ENCODE measurements at places on chromosomes 5 and 9.

DNA sequence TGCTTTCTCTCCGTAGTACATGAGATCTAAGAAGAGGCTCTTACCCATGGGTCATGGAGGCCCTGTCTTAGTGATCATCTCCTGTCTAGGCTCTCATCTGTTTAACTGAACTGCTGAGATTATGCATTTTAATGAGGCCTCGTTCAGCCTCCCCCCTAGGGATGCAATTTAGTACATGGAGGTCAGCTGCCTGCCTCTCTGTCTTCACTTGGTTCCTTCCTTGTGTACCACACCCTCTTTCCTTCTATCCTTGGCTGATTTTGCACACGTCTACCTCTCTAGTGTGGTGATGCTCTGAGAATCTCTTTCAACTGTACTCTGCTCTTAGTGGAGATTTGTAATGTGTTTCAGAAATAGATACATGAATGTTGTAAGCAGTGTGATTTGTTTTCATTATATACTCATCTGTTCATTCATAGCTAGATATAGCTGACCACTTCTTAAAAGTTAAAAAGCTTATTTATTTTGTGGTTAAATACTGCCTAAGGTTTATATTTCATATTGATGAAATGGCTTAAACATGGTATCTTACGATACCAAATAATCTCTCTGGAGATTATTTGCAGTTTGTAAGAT is 3.5 kb upstream of the ACTBL2 start:
- H3K27me3 ChIP-seq = no peaks in the 10 kb centered on the region
- no peak overlapping the region for H3K27ac ChIP-seq
- no peak overlapping the region for H3K4me3 ChIP-seq
- H3K4me1 ChIP-seq = peaks cover 4% of the 10 kb centered on the region

GRCh38 chr9:32430720-32431119 is 46.3 kb downstream of the ACO1 start:
- no peaks in the 10 kb centered on the region for H3K27me3 ChIP-seq
- DNase-seq = no peak
- no peak overlapping the region for H3K27ac ChIP-seq

- H3K36me3 ChIP-seq = peaks cover 8% of the 10 kb centered on the region
- DNase-seq = peak; percentile 84
- H3K4me1 ChIP-seq = peaks cover 45% of the 10 kb centered on the region
- peak within 1 kb of the TSS; percentile 85 for H3K4me3 ChIP-seq
Observed at GRCh38 chr5:178113141-178113787, at the start of gene N4BP3. Gene N4BP3, plus strand, starts transcription at chr5:178113532. Its CDS starts 6,052 bp downstream, at chr5:178119584.

GRCh38 chr5:33840927-33841547 is 50.8 kb downstream of the ADAMTS12 start:
- no peaks in the 10 kb centered on the region for H3K27me3 ChIP-seq
- peak; percentile 43 for DNase-seq
- H3K4me3 ChIP-seq = no peak overlapping the region
- H3K27ac ChIP-seq = peak overlapping the region; percentile 64
- peaks cover 3% of the 10 kb centered on the region for H3K36me3 ChIP-seq

GRCh38 chr5:64807520-64807919 is 38.8 kb downstream of the CWC27 start:
- no peak for DNase-seq
- no peak overlapping the region for H3K27ac ChIP-seq
- H3K27me3 ChIP-seq = no peaks in the 10 kb centered on the region
- H3K4me1 ChIP-seq = no peaks in the 10 kb centered on the region

DNA sequence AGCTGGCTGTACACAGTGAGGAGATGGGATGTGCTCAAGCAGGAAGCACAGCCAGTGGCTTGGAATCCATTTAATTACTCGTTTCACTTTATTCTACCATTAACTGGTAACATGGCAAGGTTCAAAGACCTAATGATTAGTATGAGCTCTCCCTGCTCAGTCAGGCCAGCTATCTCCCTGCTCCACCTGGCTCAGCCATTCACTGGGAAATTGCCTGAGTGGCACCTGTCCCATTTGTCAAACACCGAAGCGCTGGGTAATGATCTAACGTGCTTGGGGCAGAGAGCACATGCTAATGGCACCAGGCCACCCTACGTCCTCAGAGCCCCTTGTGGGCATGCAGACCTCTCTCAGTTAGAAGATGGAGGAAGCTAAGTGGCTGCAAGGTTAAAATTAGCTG is 162.2 kb downstream of the TTLL11 start:
- no peaks in the 10 kb centered on the region for H3K36me3 ChIP-seq
- no peaks in the 10 kb centered on the region for H3K4me1 ChIP-seq
- no peak overlapping the region for H3K27ac ChIP-seq
- no peak for DNase-seq

- H3K4me1 ChIP-seq = peaks cover 30% of the 10 kb centered on the region
- H3K27me3 ChIP-seq = no peaks in the 10 kb centered on the region
- no peak overlapping the region for H3K4me3 ChIP-seq
- H3K36me3 ChIP-seq = peaks cover 3% of the 10 kb centered on the region
Observed at GRCh38 chr9:92747459-92748232, 17.0 kb downstream of the BICD2 start.

DNA sequence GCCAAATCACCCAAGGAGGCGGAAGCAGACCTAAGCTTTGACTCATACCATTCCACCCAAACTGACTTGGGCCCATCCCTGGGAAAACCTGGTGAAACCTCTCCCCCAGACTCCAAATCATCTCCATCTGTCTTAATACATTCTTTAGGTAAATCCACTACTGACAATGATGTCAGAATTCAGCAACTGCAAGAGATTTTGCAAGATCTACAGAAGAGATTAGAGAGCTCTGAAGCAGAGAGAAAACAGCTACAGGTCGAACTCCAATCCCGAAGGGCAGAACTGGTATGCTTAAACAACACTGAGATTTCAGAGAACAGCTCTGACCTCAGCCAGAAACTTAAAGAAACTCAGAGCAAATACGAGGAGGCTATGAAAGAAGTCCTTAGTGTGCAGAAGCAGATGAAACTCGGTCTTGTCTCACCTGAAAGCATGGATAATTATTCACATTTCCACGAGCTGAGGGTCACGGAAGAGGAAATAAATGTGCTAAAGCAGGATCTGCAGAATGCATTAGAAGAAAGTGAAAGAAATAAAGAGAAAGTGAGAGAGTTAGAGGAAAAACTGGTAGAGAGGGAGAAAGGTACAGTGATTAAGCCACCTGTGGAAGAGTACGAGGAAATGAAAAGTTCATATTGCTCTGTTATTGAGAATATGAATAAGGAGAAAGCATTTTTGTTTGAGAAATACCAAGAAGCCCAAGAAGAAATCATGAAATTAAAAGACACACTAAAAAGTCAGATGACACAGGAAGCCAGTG is 15.8 kb upstream of the TTC23L start:
- H3K4me3 ChIP-seq = no peak overlapping the region
- no peaks in the 10 kb centered on the region for H3K36me3 ChIP-seq
- DNase-seq = no peak
- no peaks in the 10 kb centered on the region for H3K27me3 ChIP-seq

DNA sequence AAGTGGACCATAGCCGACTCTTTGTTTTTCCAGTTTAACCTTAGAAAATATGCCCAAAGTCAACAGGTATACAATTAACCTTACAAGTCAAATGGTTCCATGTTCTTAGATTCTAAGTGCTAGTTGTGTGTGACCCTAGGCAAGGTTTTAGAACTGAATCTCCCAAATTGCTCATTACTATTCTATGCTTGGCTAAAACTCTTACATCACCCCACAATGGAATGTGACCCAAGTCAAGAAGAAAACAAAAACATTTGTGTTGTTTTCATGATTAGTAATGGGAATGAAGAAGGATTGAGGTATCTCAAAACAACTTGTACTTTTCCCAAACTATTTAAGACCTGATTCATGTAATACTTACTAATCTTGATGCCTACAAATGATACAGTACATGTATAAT is 159.2 kb downstream of the ARRDC3 start:
- peaks cover 14% of the 10 kb centered on the region for H3K27me3 ChIP-seq
- H3K4me3 ChIP-seq = no peak overlapping the region
- no peaks in the 10 kb centered on the region for H3K4me1 ChIP-seq
- no peaks in the 10 kb centered on the region for H3K36me3 ChIP-seq

- H3K4me1 ChIP-seq = no peaks in the 10 kb centered on the region
- H3K27ac ChIP-seq = no peak overlapping the region
- no peak overlapping the region for H3K4me3 ChIP-seq
- H3K27me3 ChIP-seq = peaks cover 4% of the 10 kb centered on the region
Observed at GRCh38 chr5:115583474-115583873, 18.8 kb downstream of the TICAM2 start.

DNA sequence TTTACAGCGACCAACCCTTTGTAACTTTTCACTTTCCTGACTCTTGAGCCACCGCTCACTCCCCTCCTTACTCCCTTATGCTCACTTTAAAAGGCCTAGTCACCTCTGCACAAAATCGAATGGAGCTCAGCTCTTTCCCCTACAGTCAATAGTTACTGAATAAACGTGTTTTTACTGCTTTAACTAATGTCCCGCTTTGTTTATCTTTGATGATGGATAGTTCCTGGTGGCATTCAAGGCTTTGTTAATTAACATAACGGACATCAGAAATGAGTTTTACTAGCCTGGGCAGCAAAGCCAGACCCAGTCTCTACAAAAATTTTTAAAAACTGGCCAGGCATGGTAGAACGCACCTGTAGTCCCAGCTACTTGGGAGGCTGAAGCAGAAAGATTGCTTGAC is 5.0 kb downstream of the SERINC5 start:
- no peak overlapping the region for H3K4me3 ChIP-seq
- H3K36me3 ChIP-seq = peaks cover 66% of the 10 kb centered on the region
- no peaks in the 10 kb centered on the region for H3K27me3 ChIP-seq
- H3K4me1 ChIP-seq = peaks cover 79% of the 10 kb centered on the region
- no peak overlapping the region for H3K27ac ChIP-seq
- no peak for DNase-seq

DNA sequence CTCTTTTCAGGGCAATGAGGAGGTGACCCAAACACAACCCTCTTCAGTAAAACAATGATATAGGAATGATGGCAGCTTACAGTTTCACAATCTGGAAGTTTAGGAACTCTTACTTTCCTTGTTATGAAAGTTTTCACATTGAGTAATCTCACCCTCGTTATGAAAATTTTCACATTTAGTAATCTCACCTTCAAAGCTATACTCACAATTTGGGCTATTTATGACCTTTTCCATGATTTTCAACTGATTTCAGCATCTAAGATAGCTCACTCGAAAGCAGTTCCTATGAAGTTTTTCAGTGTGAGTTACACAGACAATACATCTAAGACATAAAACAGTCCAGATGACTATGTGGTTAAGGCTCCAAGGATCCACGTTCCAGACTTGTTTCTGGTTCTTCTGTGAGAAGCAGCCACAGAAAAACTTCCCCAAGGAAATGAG is 57.1 kb downstream of the FOXD1 start:
- H3K36me3 ChIP-seq = peaks cover 6% of the 10 kb centered on the region
- H3K27ac ChIP-seq = no peak overlapping the region
- no peak for DNase-seq
- peaks cover 51% of the 10 kb centered on the region for H3K27me3 ChIP-seq

DNA sequence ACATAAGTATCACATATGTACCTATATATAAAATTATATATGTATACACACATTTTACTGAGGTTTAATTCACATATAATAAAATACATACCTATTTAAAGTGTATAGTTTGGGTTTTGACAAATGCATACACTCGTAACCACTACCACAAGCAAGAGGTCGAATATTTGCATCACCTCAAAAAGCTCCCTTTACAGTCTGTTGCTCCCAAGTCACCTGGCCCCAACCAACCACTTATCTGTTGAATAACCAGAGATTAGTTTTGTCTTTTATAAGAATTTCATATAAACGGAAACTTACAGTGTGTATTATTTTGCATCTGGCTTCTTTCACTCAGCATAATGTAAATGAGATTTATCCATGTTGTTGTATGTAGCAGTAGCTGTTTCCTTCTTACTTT is 218.9 kb downstream of the MAT2B start:
- H3K4me3 ChIP-seq = no peak overlapping the region
- H3K27ac ChIP-seq = no peak overlapping the region
- no peaks in the 10 kb centered on the region for H3K36me3 ChIP-seq
- H3K4me1 ChIP-seq = no peaks in the 10 kb centered on the region
- DNase-seq = no peak

DNA sequence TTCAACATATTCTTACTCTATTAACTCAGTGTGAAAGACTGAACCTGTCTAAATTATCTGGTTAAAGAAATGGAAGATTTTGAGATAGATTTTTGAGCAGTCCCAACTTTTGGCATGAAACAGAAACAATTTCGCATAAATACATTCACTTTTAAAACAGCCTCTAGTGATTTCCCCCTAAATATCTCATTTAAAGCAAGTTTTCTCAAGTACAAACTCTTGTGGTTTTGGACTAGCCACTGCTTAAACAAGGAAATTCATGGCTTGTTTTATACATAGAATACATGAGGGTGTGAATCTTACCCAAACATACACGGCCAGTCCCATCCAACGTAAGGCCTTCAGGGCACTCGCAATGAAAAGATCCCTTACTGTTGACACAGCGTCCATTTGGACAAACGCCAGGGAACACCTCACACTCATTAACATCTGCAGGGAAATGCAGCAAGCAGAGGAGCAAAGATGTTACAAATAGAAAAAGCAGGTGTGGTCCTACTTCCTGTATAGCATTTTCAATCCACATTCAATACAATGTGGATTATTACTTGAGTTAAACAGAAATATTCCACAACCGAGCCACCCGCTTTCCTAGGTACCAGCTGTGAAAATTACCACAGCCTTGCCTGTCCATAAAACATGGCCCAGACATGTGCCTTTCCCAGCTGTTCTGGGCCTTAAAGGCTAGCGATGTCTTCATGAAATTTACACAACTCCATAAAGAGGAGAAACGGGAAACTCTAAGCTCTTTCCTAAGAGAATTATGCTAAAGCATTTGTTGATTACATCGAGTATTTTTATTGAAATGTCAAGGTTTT is 188.8 kb downstream of the FBN2 start:
- H3K4me1 ChIP-seq = no peaks in the 10 kb centered on the region
- no peak for DNase-seq
- no peaks in the 10 kb centered on the region for H3K36me3 ChIP-seq

DNA sequence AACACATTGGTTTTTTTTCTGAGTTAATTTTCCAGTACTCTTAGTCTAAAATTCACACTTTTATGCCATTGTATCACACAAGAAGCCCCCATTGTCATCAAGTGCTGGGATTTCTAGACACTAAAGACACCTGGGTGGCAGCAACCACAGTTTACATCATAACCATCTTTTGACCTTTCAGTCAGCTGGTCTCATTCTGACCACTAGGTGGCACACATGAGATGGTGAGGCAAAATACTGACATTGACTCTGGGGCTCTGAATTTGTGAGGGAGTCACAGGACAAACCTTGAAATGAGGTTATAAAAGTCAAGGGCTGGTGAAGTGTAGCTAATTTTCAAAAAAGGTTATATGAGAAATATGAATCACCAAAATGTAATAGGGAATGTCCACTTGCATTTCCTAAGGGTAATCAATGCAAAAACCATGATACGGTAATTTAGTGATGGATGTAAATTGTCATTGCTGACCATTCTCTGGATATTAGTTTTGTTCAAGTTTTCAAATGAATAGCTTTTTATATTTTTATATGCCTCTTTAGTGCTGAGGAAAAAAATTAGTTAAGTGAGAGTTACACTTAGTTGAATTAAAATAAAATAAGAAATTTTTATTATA is 229.4 kb downstream of the DMAC1 start:
- H3K4me3 ChIP-seq = no peak overlapping the region
- no peaks in the 10 kb centered on the region for H3K36me3 ChIP-seq
- DNase-seq = peak; percentile 76
- H3K27ac ChIP-seq = no peak overlapping the region

GRCh38 chr5:179870403-179870903 is 11.8 kb upstream of the MRNIP start:
- no peak overlapping the region for H3K4me3 ChIP-seq
- H3K4me1 ChIP-seq = no peaks in the 10 kb centered on the region
- no peak for DNase-seq
- H3K27me3 ChIP-seq = no peaks in the 10 kb centered on the region

- peak overlapping the region; percentile 90 for H3K27ac ChIP-seq
- DNase-seq = peak; percentile 50
- H3K4me3 ChIP-seq = peak overlapping the region; percentile 89
Observed at GRCh38 chr5:177303925-177304391, 359 bp downstream of the PRELID1 start.

Data from activated naive CD4-positive, alpha-beta T cell treated with anti-CD3 and anti-CD28 coated beads, Interleukin-2, amount 10 ng/mL, durations not matched to agents 7 days and 5 days (primary cell).